Right hindlimb (tissue), 1 donor: ENCODE measurements at places on chromosomes 1 and 21.

- no peak for DNase-seq
Measured at GRCh38 chr1:197285526-197286205, 17.6 kb downstream of the CRB1 start.

DNA sequence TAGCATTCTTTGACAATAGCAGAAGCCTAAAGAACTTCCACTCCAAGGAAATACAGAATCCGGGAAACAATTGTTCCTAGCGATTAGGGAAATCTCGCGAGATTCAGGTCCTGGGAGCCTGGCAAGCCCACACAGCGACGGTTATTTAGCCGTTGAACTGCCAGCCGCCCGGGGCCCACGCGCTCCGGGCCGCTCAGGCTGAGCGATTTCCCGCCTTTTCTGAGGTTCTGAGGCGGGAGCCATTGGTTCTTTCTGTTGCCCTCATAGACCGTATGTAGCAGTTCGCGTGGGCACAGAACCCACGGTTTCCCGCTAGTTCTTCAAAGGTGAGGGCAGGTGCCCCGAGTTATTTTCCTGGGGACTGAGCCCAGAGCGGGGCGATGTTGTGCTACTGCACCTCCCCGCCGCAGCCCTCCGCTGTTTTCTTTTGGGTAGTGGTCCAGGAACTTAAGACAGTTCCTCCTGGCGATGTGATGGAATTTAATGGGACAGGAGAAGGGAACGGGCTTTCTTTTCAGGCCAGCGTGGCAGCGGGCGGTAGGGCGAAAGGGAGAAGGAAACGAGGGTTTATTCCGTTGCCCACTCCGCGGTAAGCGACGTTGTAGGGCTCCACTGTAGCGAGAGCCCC lies at the start of gene SYCP1:
Gene SYCP1 (plus strand): TSS at position 171 of the 628 bp plus-strand sequence. CDS start 602 bp downstream, outside the sequence.
- no peak for DNase-seq

GRCh38 chr21:31543191-31543590 lies 116.3 kb upstream of the SOD1 start:
- peak; percentile 46 for DNase-seq

- peak; percentile 57 for DNase-seq
Measured at GRCh38 chr1:168893359-168893801, 164.4 kb upstream of the DPT start.

DNA sequence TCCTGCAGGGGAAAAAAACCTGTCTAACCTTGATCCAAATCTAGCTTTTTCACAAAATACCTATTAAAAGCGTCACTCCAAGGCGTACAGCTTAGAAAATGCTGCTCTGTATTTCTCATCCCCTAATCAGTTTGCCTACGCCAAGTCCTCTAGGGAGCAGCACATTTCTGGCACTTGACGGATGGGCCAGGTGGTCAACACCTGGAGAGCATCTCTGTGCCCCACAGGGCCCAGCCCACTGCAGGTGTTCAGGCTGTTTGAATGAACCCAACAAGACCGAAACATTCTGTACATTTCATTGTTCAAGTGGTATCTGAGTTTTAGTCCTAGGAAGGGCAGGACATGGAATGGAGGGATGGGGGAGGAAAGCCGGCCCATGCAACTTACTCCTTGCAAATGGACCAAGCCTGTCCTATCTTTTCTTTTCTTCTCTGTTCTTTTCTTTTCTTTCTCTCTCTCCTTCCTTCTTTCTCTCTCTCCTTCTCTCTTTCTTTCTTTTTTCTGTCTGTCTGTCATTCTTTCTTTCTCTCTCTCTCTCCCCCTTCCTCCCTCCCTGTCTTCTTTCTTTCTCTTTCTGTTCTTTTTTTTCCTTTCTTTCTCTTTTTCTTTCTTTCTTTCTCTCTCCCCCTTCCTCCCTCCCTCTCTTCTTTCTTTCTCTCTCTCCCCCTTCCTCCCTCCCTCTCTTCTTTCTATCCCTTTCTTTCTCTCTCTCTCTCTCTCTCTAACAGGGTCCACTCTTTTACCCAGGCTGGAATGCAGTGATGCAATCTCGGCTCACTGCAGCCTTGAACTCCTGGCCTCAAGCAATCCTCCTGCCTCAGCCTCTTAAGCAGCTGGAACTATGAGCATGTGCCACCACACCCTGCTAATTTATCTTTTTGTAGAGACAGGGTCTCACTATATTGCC lies 29.1 kb downstream of the IGFN1 start:
- DNase-seq: peak; percentile 7

GRCh38 chr1:9062021-9062471 lies 7.4 kb downstream of the SLC2A5 start:
- DNase-seq: no peak
